ENCODE measurements at places on chromosomes 2 and 18. TPM values are rescaled to one million over a fixed set of nuclear protein-coding genes. Genes with fewer than 3 reads are reported as not detected.

The GALNT14 gene
- total RNA-seq, result 1.0 TPM

The FHOD3 gene
- total RNA-seq, result 2.9 TPM

The HOXD9 gene
- not detected for total RNA-seq

The STON1 gene
- total RNA-seq, result 5.8 TPM

The CD207 gene
- total RNA-seq, result not detected

The POTEC gene
- not detected for total RNA-seq

The GPC1 gene
- total RNA-seq, result 135 TPM

The TEX44 gene
- not detected for total RNA-seq

The LYPD6 gene
- 4.5 TPM for total RNA-seq

The CIB4 gene
- not detected for total RNA-seq

The TPO gene
- not detected for total RNA-seq

The CD28 gene
- total RNA-seq, result not detected

The SOX11 gene
- total RNA-seq, result 7.4 TPM

The MGAT4A gene
- total RNA-seq, result not detected

The CABYR gene
- total RNA-seq, result 6.7 TPM
